ENCODE measurements at places on chromosomes 13 and 19. TPM values are rescaled to one million over a fixed set of nuclear protein-coding genes. Genes with fewer than 3 reads are reported as not detected.

DNA sequence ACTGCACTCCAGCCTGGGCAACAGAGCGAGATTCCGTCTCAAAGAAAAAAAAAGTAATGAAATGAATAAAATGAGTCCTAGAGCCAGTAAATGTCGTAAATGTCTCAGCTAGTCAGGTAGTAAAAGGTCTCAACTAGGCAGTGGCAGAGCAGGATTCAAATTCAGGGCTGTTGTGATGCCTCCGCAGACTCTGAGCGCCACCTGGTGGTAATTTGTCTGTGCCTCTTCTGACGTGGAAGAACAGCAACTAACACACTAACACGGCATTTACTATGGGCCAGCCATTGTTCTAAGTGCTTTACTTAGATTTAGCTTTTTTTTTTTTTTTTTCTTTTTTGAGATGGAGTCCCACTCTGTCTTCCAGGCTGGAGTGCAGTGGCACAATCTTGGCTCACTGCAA, 30.2 kb downstream of the CYP2F1 start:
- peaks cover 17% of the 10 kb centered on the region for H3K27me3 ChIP-seq
- DNase-seq = peak; percentile 90
- no peaks in the 10 kb centered on the region for H3K36me3 ChIP-seq
- H3K27ac ChIP-seq = no peak overlapping the region

DNA sequence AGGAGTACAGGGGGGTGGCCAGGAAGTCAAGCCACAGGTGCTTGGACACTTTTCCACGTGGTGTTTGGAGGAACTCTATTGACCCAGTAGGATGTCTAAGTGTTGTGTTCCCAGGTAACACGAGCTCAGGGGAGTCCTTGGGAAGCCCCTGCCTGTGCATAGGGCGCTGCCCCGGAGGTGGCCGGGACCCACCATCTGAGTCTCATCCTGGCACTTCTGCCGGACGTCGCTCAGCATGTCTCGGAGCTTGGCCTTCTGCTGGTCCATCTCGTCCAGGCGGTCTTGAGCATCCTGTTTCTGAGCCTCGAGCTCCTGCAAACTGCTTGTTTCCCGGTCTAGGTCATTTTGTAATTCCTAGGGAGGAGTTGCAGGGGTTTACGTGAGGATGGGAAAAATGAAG, 67.4 kb downstream of the EPS15L1 start:
- no peaks in the 10 kb centered on the region for H3K27me3 ChIP-seq
- peaks cover 37% of the 10 kb centered on the region for H3K36me3 ChIP-seq
- no peak for DNase-seq
- no peak overlapping the region for H3K4me3 ChIP-seq
- H3K4me1 ChIP-seq = peaks cover 6% of the 10 kb centered on the region
- H3K27ac ChIP-seq = no peak overlapping the region

DNA sequence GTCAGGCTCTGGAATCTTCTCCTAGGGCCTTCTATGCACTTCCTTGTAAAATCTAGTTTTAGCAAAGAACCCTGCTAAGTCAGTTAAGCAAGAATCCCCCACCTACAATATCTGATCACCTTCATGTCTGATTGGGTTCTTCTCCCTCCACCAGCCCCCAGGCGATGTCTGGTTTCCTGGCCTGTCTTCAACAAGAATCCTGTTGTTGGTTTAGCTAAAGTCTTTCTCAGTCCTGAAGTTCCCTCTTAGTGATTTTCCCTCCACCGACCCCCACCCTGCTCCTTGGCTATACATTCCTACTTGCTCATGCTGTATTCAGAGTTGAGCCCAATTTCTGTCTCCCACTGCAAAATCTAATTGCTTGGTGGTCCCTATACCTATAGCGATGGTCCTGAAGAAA, 35.2 kb upstream of the SLC46A3 start:
- no peak overlapping the region for H3K4me3 ChIP-seq
- H3K4me1 ChIP-seq = peaks cover 26% of the 10 kb centered on the region
- peaks cover 2% of the 10 kb centered on the region for H3K27me3 ChIP-seq

XPO4 gene
- 16.4 TPM for total RNA-seq

ZNF536 gene
- total RNA-seq = not detected

AMER2 gene
- not detected for total RNA-seq

DNA sequence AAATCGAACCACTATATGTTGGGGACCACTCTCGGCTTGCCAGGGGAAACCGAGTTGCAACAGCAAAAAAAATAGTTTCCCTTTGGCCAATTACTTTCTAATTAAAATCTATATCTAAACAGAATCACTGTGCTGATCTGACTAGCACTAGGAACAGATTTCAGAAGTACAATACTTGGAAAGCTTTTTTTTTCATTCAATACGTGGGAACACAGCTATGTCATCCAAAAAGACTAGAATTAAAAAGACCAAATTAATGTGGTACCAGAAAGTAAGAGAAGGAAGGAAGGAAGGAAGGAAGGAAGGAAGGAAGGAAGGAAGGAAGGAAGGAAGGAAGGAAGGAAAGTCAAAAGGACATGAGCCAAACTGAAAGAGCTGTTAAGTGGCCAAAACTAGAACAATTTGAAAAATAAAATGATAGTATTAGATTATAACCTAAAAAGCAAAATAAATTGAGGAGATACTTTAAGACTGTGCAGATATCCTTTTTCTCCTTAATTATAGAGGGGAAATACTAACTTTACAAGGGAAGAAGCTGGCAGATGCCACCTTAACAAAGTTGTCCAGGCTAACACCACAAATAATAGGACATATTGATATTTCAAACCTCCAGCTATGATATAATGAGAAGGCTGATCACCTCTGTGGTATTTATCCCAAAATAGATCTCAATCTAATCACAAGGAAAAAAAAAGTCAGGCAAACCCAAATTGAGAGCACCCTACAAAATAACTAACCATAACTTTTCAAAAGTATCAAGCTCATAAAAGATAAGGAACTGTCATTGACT, 63.9 kb downstream of the DIAPH3 start:
- peaks cover 30% of the 10 kb centered on the region for H3K36me3 ChIP-seq
- no peak overlapping the region for H3K4me3 ChIP-seq
- H3K4me1 ChIP-seq = peaks cover 4% of the 10 kb centered on the region
- H3K27ac ChIP-seq = no peak overlapping the region
- no peaks in the 10 kb centered on the region for H3K27me3 ChIP-seq

ZNF805 gene
- total RNA-seq = 9.8 TPM

Data from activated CD4-positive, alpha-beta memory T cell treated with anti-CD3 and anti-CD28 coated beads, Interleukin-2, amount 10 ng/mL, durations not matched to agents 7 days and 5 days (primary cell).